ENCODE measurements at places on chromosomes 5 and 9.

DNA sequence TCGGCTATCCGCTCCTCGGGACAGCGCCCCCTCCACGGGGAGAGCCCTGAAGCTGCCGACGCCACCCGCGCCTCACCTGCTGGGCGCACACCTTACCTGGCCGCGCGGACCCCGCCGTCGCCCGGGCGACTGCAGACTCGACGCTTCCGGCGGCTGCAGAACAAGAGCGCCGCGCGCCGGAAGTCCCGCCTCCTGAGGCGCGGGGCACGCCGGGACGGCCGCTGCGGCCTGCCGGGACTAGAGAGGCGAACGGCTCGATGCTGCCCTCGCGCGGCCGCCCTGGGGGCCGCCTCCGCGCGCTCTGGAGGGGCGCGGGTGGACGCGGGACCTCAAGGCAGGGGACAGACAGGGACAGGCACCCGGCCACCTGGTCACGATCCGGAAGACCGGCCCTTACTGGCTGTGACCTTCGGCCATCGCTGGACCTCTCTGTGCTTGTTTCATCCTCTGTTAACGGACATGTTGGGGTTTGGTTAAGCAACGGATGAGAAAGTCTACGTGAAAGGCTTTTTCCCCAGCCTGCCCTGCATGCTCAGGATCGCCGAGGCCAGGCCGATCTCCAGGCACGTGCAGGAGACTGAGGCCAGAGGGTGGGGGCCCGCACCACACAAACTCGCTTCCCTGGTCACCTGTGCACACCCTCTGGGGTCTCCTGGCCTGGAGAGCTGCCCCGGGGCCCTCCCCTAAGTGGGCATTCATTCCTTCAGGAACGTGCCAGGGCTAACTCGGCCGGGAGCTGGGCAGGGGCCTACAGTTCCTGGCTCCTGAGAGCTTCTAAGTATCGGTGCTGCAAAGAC lies at the start of gene SNAPC4:
Gene SNAPC4, minus strand, starts transcription at position 133 of the 797 bp plus-strand sequence. CDS start 1,742 bp downstream, outside the sequence.
- DNase-seq = peak; percentile 68

DNA sequence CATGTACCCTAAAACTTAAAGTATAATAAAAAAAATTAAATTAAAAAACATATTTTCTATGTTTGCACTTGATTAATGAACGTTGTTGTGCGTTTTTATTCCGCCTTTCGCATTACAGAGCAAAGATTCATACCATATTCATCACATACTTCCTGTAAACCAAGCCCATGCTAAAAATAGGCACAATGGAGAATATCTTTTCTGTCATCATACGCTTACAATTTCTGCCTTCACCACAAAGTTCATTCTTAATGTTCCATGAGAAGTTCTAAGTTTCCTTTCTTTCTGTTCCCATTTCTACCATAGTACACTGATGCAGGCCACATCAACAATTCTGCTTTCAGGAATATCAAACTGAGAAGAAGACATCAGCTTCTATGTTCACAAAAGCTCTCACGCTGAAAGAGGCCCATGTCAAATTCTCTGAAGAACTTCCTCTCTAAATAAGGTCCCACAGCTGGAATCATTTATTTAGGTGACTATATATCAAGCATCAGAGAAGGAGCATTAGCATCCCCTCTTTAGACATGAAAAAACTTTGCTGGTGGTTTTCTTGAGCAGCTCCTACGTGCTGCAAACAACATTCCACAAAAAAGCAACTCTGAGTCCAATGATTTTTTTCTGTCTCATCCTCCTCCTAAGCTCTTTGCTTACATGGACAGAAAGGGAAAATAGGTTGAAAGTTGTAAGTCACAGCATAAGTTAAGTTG lies 456.4 kb downstream of the CDH10 start:
- no peak for DNase-seq

- DNase-seq = no peak
These were observed 6.1 kb downstream of the C7 start for GRCh38 chr5:40915341-40915926.

DNA sequence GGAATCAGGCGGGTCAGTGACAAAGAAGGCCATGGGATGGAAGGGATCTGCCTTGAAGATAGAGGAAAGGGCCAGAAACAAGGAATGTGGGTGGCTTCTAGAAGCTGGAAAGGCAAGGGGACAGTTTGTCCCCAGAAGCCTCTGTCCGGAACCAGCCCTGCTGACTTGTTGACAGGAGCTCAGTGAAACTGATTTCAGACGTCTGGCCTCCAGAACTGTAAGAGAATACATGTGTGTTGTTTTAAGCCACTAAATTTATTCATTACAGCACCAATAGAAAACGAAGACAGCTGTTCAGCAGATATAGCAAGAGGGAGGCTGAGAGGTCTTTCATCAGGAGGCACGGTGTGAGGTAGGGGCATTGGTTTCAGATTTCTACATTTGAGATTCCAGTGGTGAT lies 422.5 kb downstream of the KDM4C start:
- DNase-seq = no peak

DNA sequence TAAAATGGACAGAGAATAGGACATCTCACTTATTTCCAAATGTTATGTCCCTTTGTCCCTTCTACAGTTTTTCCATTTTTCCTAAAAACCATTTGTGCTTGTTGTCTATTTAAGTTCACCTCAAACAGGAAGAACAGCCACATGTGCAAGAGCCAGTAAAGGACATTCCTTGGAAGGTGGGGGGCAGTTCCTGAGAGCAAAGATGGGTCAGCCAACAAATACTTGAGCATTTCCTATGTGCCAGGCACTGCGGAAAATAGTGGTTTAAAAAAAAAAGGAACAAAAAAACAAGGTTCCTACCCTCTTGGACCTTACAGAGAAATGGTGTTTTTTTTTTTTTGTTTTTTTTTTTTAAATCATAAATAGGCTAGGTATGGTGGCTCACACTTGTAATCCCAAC lies 26.8 kb downstream of the ANP32B start:
- DNase-seq = no peak

GRCh38 chr9:119761812-119762211 lies 392.6 kb upstream of the BRINP1 start:
- no peak for DNase-seq

DNA sequence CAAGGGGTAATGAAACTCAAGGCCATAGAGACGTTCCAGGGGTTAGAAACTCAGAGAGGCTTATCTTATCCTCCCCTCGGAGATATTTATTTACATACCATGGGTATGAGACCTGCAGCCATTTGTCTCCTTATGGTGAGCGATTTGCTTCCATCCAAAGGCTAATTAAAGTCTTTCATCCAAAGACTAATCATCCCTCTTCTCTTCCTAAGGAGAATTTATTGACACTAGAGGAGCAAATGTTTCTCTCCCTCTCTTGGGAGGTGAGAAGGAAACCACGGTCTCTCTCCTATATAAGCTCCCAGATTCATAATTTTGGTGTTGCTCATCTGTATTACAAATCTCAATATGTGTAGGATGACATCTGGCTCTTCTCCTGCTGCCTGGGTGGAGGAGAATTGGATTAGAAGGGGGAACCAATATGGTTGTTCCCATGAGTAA lies 31.0 kb upstream of the RPS23 start:
- no peak for DNase-seq

DNA sequence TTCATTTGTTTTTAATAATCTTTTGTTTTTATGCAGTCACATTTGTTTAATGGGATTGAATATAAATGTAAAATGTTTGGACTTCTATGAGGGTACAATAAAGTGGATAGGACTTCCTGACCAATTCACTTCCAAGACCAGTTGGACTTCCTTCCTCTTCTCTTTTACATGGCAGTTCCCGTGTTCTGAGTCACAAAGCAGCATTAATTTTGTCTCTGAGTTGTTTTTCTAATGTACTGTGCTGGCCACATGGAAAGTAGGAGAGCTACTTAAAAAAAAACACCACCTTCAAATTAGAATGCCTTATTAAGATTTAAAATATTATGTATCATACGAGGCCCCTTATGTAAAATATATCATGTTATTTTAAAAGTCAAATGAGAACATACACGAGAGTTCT lies 87.3 kb downstream of the CCDC171 start:
- DNase-seq = no peak

DNA sequence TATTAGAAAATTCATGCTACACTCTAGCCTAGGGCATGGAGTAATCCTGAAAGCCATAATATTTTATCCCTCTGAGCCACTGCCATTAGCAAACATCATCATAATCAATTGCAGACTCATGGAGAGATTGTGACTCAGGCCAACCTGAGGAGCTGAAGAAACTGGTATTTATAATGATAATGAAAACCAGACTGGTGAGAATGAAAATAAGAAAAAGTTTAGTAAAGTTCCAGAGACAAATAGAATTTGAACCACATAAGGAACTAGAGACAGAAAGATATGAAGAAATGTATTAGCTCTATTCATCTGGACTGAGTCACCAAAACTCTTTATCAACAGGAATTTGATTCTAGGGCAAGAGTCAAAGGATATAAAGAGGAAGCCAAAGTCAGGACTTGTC lies 158.7 kb downstream of the DRD1 start:
- no peak for DNase-seq

- DNase-seq = peak; percentile 49
These were observed 75.0 kb downstream of the STK10 start for GRCh38 chr5:172113036-172113435.

GRCh38 chr9:4292781-4293180 lies 7.1 kb downstream of the GLIS3 start:
- DNase-seq = no peak

All from stimulated activated CD8-positive, alpha-beta memory T cell treated with anti-CD3 and anti-CD28 coated beads, Interleukin-7, amount 100 ng/mL, for 1 hour (primary cell).